CD8-positive, alpha-beta memory T cell (primary cell): ENCODE measurements at places on chromosomes 5 and 9. TPM values are rescaled to one million over a fixed set of nuclear protein-coding genes. Genes with fewer than 3 reads are reported as not detected.
A peak's percentile ranks its signal among the peaks of the same experiment; 100 is the strongest.

DNA sequence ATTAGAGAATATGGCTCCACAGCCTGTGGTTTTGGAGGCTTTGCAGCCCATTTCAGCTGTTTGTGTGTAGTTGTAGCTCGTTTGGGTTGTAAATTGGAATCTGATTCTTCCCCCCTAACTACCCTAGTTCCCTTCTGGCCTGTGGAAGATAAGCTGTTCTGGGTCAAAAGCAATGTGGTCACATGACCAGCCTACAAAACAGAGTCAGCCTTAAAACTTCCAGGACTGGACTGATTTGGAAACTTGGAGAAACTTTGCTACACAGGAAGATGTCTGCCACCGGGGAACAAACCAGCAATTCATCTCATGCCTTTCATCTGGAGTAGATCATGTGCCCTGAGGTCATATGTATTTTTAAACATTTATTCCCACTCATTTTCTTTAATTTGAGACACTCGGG is 83.8 kb downstream of the DAPK1 start:
- H3K27me3 ChIP-seq = no peaks in the 10 kb centered on the region
- no peak overlapping the region for H3K27ac ChIP-seq
- H3K36me3 ChIP-seq = no peaks in the 10 kb centered on the region
- no peak for DNase-seq
- H3K4me1 ChIP-seq = no peaks in the 10 kb centered on the region

DNA sequence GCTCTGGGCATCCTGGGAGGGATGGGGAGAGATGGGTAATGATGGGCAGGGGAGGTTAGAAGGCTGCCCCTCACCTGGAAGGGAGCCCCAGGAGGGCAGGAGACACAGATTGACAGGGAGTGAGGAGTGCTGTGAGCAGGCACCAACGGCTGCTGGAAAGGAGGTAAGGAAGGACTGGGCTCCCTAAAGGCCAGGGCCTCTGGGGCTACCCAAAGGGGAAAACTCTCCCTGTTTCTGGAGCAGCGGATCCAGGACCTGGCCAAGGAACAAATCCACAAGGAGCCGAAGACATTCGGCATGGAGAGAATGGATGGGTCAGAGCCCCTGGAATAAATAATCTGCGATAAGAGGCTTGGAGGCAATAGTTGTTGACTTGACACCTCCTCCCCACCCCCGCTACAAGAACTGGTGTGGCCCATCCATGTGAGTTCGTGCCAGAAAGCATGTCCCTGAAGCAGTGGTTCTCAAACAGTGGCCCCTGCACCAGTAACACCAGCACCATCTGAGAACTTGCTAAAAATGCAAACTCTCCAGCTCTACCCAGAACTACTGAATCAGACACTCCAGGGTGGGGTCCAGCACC is 208.3 kb downstream of the GABBR2 start:
- H3K4me1 ChIP-seq = no peaks in the 10 kb centered on the region
- no peak overlapping the region for H3K4me3 ChIP-seq
- H3K27ac ChIP-seq = no peak overlapping the region
- no peaks in the 10 kb centered on the region for H3K36me3 ChIP-seq

NTNG2 gene
- total RNA-seq = 1.3 TPM

DNA sequence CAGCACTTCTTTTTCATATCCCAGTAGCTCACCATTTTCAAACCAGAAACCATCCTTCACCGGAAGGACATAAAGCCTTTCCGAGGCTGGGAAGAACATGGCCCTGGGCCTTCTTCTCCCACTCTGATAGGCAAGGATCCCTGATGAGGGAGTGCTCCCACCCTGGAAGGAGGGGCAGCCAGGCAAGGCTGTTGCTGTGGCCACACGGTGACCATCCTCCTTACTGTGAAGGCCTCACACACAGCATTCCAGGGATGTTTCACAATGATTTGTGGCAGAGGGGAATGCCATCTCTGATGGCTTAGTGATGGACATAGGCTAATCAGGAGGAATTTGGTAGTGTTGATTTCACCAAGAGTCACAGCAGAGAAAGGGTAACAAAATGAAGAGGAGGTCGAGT is 130.7 kb downstream of the ADAMTS12 start:
- H3K4me3 ChIP-seq = no peak overlapping the region
- H3K27ac ChIP-seq = no peak overlapping the region
- H3K36me3 ChIP-seq = no peaks in the 10 kb centered on the region
- H3K4me1 ChIP-seq = no peaks in the 10 kb centered on the region
- H3K27me3 ChIP-seq = no peaks in the 10 kb centered on the region

FRMD3 gene
- total RNA-seq = 0.68 TPM

- peaks cover 8% of the 10 kb centered on the region for H3K4me1 ChIP-seq
- no peak overlapping the region for H3K4me3 ChIP-seq
- H3K36me3 ChIP-seq = no peaks in the 10 kb centered on the region
Observed at GRCh38 chr9:136047775-136048559, 47.1 kb downstream of the NACC2 start.

DNA sequence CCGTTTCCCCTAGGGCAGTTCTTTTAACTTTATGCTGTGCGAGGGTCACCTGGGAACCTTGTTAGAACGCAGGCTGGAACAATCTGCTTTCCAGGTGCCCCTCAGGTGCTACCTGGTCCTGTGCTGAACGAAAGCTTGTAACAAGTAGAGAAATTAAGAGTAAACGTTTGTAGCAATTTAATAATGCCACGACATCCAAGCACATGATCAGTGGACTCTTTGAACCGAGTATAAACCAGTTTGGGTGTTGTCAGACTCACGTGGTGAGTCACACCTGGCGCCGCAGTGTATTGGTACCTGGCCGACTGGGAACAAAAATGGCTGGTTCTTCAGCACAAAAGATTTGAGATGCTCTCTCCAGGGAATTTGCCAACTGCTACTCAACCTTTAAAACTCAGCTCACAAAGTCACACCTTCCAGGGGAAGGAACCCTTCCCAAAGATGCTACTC is 926 bp upstream of the MYO10 start:
- no peak for DNase-seq
- no peak overlapping the region for H3K4me3 ChIP-seq

DNA sequence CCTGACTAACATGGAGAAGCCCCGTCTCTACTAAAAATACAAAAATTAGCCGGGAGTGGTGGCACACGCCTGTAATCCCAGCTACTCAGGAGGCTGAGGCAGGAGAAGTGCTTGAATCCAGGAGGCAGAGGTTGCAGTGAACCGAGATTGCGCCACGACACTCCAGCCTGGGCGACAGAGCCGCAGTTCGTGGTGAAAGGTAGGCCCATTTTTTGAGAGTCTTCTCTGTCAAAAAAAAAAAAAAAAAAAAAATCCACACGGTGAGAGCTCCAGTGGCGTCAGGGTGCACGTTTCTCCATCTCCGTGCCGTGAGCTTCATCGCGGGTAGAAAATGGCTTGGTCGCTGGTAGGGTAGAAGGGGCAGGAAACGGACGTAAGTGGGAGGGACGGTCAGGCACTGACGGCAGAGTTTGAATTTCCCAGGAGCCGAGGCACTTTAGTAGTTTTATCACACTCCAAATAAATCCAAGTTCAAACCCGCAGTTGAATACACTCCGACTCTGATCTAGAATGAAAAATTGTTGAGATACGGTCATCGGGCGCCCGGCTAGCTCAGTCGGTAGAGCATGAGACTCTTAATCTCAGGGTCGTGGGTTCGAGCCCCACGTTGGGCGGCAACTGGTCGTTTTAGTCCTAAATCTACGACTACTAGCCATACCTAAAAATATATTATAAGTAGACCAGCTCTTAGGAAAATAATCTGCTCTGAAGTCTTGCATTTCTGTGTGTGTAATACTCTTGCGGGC is 2.4 kb upstream of the TRIM7 start:
- H3K4me3 ChIP-seq = peak overlapping the region; percentile 69
- H3K4me1 ChIP-seq = peaks cover 28% of the 10 kb centered on the region
- H3K27me3 ChIP-seq = no peaks in the 10 kb centered on the region

GRIN3A gene
- not detected for total RNA-seq

DNA sequence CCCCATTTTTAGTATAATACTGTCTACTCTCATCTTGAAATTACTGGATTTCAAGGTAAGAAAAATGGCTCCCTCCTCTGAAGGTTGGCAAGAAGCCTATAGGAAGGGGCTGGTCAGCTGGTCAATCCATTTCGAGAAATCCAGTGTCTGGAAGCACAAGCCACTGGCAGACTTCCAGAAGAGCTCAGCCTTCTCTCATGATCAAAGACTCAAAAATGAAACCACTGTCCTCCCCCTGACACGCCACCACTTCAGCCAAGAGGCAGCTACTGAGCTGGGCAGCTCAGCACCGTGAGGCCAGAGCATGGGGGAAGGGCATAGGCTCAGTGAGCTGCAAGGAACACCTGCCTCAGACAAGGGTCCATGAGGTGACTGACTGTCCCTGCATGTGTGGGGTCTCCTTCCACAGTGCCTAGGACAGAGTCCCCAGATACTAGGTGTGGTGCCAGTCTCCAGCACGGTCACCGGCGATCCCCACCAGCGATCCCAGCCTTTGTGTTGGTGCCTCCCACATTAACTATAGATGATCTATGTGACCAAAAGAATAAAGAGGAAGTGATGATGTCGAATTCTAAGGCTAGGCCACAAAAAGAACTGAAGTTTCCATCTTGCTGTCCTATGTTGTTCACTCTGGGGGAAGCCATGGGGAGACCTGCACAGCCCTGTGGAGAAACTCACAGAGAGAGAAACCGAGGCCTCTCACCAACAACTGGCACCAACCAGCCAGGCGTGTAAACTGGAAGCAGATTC is 100.1 kb upstream of the LRRTM2 start:
- no peak overlapping the region for H3K27ac ChIP-seq
- no peak for DNase-seq
- H3K4me3 ChIP-seq = no peak overlapping the region
- no peaks in the 10 kb centered on the region for H3K36me3 ChIP-seq
- no peaks in the 10 kb centered on the region for H3K27me3 ChIP-seq

DNA sequence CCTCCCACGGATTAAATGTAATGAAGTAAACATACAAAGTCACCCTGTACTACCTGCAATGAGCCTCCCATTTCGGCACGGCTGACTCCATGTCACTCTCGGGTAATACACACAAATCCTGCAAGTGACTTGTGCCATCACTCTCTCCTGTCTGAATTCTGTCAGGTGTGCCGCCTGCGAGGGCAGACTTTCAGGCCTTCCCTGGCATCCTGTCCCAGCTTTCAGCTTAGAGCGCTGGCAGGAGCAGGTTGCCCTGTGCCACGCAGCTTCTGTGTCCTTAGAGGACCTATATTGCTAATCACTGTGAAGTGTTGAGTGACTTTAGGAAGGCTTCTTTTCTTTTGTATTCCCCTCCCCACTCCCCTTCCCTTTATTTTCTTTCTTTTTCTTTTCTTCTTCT is 25.8 kb upstream of the S1PR3 start:
- H3K27me3 ChIP-seq = no peaks in the 10 kb centered on the region
- no peak for DNase-seq
- H3K4me3 ChIP-seq = no peak overlapping the region
- H3K27ac ChIP-seq = no peak overlapping the region

GRCh38 chr5:160188141-160189015 is 40.9 kb upstream of the FABP6 start:
- no peaks in the 10 kb centered on the region for H3K4me1 ChIP-seq
- no peak for DNase-seq
- no peak overlapping the region for H3K4me3 ChIP-seq
- no peak overlapping the region for H3K27ac ChIP-seq

DNA sequence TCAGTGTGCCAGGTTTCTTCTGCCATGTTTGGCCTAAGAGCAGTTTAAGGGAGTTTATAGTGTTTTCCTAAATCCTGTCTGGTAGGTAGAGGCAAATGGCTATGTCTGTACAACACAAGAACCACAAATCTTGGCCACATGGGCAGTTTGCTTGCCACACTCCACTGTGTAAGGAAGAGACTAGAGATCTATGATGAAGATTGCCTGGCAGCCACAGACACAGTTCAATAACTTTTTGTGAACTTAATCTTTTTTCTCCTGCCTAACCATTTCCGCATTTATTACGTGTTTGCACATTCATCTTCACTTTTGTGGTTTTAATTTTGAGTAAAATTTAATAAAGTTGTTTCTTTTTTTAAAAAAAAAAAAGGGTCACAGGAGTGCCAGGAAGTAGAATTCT is 5.8 kb downstream of the MFAP3 start:
- peaks cover 8% of the 10 kb centered on the region for H3K4me1 ChIP-seq
- H3K27me3 ChIP-seq = no peaks in the 10 kb centered on the region
- DNase-seq = no peak
- no peak overlapping the region for H3K27ac ChIP-seq

DRD1 gene
- total RNA-seq = not detected

- no peak overlapping the region for H3K27ac ChIP-seq
- no peak overlapping the region for H3K4me3 ChIP-seq
- no peaks in the 10 kb centered on the region for H3K27me3 ChIP-seq
- H3K4me1 ChIP-seq = no peaks in the 10 kb centered on the region
Observed at GRCh38 chr5:16411235-16411634, 54.4 kb downstream of the ZNF622 start.

GRCh38 chr5:36198281-36198680 is 43.4 kb downstream of the NADK2 start:
- no peak for DNase-seq
- H3K27ac ChIP-seq = no peak overlapping the region
- H3K27me3 ChIP-seq = no peaks in the 10 kb centered on the region
- no peak overlapping the region for H3K4me3 ChIP-seq

ANKRD34B gene
- total RNA-seq = not detected

DNA sequence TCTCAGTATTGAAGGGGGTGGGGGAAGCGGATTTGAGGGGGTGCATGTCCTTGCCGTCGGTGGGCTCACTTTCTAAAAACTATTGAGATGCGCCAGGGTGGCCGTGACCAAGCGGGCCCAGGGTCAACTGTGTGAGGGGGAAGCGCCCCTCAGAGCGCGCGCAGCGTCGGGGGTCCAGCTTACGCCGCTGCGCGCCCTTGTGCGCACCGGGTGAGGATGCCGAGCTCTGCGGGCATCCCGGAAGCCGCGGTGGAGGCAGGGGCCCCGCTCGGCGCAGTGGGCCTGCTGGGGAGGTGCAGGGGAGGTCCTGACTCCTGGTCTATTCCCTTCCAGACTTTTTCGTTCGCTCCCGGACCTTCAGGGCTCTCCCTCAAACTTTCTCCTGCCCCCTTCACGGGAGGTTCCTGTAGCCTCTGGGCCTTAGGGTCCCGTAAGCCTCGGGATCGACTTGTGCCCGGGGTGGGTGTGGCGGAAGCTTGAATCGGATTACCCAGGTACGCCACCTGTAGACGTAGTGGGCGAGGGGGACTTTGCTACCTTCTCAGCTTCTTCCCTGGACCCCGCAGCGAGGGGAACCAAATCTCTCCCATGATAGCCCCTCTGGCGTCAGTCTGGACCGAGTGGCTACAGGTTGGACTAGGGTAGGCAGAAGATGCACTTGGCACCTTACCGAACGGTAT is 2.5 kb upstream of the PRDM6 start:
- no peak overlapping the region for H3K4me3 ChIP-seq
- no peaks in the 10 kb centered on the region for H3K4me1 ChIP-seq
- no peak overlapping the region for H3K27ac ChIP-seq
- H3K27me3 ChIP-seq = peaks cover 26% of the 10 kb centered on the region
- no peak for DNase-seq

- H3K27ac ChIP-seq = no peak overlapping the region
- no peaks in the 10 kb centered on the region for H3K36me3 ChIP-seq
- no peak for DNase-seq
- no peaks in the 10 kb centered on the region for H3K27me3 ChIP-seq
- H3K4me3 ChIP-seq = no peak overlapping the region
Observed at GRCh38 chr5:36378551-36378950, 76.8 kb upstream of the RANBP3L start.

- no peak overlapping the region for H3K4me3 ChIP-seq
- H3K27ac ChIP-seq = no peak overlapping the region
- H3K27me3 ChIP-seq = no peaks in the 10 kb centered on the region
Observed at GRCh38 chr9:80605129-80605528, 1033.4 kb downstream of the TLE4 start.

SGCD gene
- total RNA-seq = 0.11 TPM
